Small intestine (tissue), 16 donors: ENCODE measurements at places on chromosomes 3 and 15. TPM values are rescaled to one million over a fixed set of nuclear protein-coding genes. Genes with fewer than 3 reads are reported as not detected.

SERP1 gene
- polyA plus RNA-seq: 92.6 TPM

DNA sequence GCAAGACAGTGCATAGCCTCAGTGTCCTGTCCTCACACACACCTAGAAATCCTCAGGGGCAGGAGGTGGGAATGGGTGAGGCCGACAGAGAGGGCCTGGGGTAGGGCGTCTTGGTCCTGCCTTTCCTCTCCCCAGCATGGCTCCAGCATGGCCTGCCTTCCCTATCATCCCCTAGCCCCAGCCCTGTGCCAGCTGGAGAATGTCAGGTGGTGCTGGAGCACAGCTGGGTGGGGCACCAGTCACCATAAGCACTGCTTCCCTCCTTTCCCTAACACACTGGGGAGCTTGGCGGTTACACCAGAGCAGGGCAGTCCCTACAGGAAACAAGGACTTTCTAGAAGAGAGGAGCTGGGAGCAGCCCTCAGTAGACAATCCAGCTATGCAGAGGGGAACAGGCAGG lies 236.8 kb downstream of the KLF13 start:
- no peaks in the 10 kb centered on the region for H3K27me3 ChIP-seq
- H3K4me1 ChIP-seq: no peaks in the 10 kb centered on the region
- DNase-seq: peak; percentile 20

GRCh38 chr3:54270816-54271526 lies 148.6 kb downstream of the CACNA2D3 start:
- no peaks in the 10 kb centered on the region for H3K27me3 ChIP-seq
- no peak for DNase-seq
- H3K4me3 ChIP-seq: no peak overlapping the region
- H3K4me1 ChIP-seq: no peaks in the 10 kb centered on the region

MORC1 gene
- not detected for polyA plus RNA-seq

DNA sequence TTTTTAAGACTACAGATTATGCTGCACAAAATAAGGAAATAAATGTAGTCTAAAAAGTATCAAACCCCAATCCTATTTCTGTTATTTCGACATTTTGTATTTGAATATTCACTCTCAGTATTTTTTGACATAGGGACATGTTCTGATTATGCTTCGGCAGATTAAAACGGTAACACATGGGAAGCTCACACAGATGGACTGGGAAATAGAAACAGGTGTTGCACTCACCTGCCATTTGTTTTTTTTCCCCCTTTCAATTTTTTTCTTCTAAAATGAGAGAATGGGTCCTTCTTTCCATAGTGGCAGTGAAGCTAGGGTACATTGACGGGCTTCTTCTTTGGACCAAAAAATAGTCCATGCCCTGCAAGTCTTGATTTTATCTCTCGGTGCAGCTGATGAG lies 163.1 kb downstream of the MYRIP start:
- no peak overlapping the region for H3K4me3 ChIP-seq
- H3K27ac ChIP-seq: no peak overlapping the region
- no peaks in the 10 kb centered on the region for H3K27me3 ChIP-seq
- H3K4me1 ChIP-seq: no peaks in the 10 kb centered on the region

GPR27 gene
- not detected for polyA plus RNA-seq

GRCh38 chr3:103894162-103894822 lies 1459.5 kb downstream of the ZPLD1 start:
- DNase-seq: no peak
- no peaks in the 10 kb centered on the region for H3K27me3 ChIP-seq
- H3K36me3 ChIP-seq: no peaks in the 10 kb centered on the region
- no peaks in the 10 kb centered on the region for H3K4me1 ChIP-seq

DNA sequence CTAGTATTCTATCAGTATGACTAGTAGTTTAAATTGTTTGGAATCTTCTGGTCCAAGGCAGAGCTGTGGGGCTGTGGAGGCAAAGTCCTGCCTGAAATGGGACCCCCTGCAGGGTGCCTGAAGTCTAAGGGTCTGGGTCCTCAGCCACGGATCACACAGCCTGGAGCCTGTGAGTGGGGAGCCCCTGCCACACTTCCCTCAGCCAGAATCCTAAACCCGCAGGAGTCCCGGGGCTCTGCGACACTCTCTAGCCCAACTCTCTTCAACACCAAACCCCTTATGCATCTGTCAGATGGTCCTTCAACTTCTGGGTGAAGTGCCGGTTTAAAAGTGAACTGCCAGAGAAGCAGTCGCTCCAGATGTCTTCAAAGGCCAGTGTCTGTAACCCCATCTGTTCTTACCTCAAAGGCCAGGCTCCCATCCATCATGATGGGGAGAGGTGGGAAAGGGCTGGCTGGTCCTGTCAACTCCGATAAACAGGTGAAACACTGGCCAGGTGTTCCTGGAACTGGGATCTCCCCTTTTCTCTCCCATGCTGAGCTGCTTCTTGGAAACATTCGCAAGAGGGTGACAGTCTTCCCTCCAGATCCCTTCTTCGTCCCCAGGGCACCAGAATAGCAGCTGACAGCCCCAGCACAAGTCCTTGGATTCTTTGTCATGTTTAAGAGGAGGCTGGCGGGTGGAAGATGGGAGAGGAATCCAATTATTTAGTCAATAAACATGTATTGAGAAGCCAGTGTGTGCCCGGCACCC lies 45.6 kb downstream of the CPN2 start:
- no peaks in the 10 kb centered on the region for H3K4me1 ChIP-seq
- no peaks in the 10 kb centered on the region for H3K27me3 ChIP-seq
- no peak for DNase-seq
- no peak overlapping the region for H3K27ac ChIP-seq

GRCh38 chr3:30162579-30162978 lies 443.8 kb upstream of the TGFBR2 start:
- no peak overlapping the region for H3K4me3 ChIP-seq
- H3K36me3 ChIP-seq: no peaks in the 10 kb centered on the region
- H3K4me1 ChIP-seq: no peaks in the 10 kb centered on the region

- H3K27ac ChIP-seq: no peak overlapping the region
- H3K36me3 ChIP-seq: no peaks in the 10 kb centered on the region
- no peak for DNase-seq
- no peaks in the 10 kb centered on the region for H3K4me1 ChIP-seq
- no peak overlapping the region for H3K4me3 ChIP-seq
Measured at GRCh38 chr3:3685721-3686120, 113.5 kb upstream of the LRRN1 start.

FMN1 gene
- polyA plus RNA-seq: 0.83 TPM

- DNase-seq: no peak
- H3K27ac ChIP-seq: no peak overlapping the region
- H3K4me3 ChIP-seq: no peak overlapping the region
- no peaks in the 10 kb centered on the region for H3K36me3 ChIP-seq
- no peaks in the 10 kb centered on the region for H3K27me3 ChIP-seq
Measured at GRCh38 chr3:195226900-195227447, 44.0 kb downstream of the XXYLT1 start.

GRCh38 chr3:34283751-34284150 lies 485.3 kb downstream of the PDCD6IP start:
- H3K4me1 ChIP-seq: no peaks in the 10 kb centered on the region
- H3K27me3 ChIP-seq: no peaks in the 10 kb centered on the region
- no peaks in the 10 kb centered on the region for H3K36me3 ChIP-seq

NEK11 gene
- polyA plus RNA-seq: 1.3 TPM

DNA sequence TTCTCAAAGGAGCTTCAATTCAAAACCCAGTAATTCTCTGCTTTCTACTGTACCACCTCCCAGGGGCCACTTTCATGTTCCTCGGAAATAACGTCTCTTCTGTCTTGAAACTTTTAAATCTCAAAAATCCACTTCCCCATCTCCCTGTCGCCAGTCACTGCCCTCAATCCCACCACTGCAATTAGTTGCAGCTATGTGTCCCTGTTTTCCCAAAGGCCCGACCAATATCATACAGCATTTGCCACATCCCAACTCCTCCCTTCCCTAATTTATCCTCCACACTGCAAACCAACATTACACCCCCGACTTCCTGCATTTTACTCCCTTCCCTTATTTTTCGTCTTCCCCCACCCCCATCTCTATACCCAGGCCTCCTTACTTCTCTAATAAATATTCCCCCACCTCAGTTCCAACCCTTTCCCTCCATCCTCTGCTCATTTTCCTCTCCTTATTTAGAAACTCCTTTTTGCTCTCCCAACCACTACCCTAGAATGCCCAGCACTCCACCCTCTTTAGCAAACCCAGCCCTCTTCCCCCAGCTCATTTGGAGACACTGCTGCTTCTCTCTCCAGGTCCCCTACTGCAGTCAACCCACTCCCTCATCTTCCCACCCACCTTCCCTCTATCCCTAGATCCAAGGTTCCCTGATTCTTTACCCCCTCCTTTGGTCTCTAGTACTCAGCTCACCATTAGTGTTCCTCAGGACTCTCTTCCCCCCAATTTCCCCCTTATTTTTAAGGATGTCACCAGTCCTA lies 1.1 kb downstream of the NPTN start:
- H3K4me3 ChIP-seq: peak overlapping the region; percentile 70
- no peaks in the 10 kb centered on the region for H3K27me3 ChIP-seq
- peak; percentile 20 for DNase-seq
- H3K36me3 ChIP-seq: no peaks in the 10 kb centered on the region
- peaks cover 11% of the 10 kb centered on the region for H3K4me1 ChIP-seq

DZIP3 gene
- 1.1 TPM for polyA plus RNA-seq

- H3K36me3 ChIP-seq: no peaks in the 10 kb centered on the region
- H3K27me3 ChIP-seq: peaks cover 1% of the 10 kb centered on the region
- no peak for DNase-seq
- no peaks in the 10 kb centered on the region for H3K4me1 ChIP-seq
Measured at GRCh38 chr3:132381348-132381944, 35.9 kb upstream of the DNAJC13 start.

DNA sequence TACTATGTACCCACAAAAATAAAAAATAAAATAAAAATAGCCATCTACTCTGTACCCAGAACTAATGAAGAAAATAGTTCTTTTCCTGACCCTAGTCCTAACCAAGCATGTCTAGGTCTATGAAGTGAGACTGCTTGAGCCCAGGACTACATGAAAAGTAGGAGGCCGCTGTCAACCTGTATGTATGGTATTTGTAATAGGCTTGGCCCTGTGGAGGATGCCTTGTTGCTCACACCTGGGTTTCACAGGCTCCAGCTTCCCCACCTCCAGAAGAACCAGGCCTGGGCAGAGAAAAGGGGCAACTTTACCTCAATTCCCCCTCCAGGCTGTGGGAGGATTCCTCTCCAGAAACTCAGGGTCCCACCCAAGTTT lies 6.8 kb upstream of the PKM start:
- peaks cover 17% of the 10 kb centered on the region for H3K36me3 ChIP-seq
- peak overlapping the region; percentile 55 for H3K27ac ChIP-seq
- no peaks in the 10 kb centered on the region for H3K27me3 ChIP-seq
- no peak overlapping the region for H3K4me3 ChIP-seq
- H3K4me1 ChIP-seq: peaks cover 12% of the 10 kb centered on the region
- no peak for DNase-seq

PLA2G4E gene
- not detected for polyA plus RNA-seq

- H3K27me3 ChIP-seq: no peaks in the 10 kb centered on the region
- DNase-seq: peak; percentile 57
- peaks cover 14% of the 10 kb centered on the region for H3K4me1 ChIP-seq
- H3K4me3 ChIP-seq: no peak overlapping the region
- no peaks in the 10 kb centered on the region for H3K36me3 ChIP-seq
- H3K27ac ChIP-seq: no peak overlapping the region
Measured at GRCh38 chr3:30476368-30477084, 129.9 kb upstream of the TGFBR2 start.

GRCh38 chr3:168157903-168158302 lies 62.2 kb upstream of the GOLIM4 start:
- H3K27me3 ChIP-seq: no peaks in the 10 kb centered on the region
- H3K4me3 ChIP-seq: no peak overlapping the region
- H3K36me3 ChIP-seq: no peaks in the 10 kb centered on the region
- no peaks in the 10 kb centered on the region for H3K4me1 ChIP-seq
- no peak for DNase-seq

DNA sequence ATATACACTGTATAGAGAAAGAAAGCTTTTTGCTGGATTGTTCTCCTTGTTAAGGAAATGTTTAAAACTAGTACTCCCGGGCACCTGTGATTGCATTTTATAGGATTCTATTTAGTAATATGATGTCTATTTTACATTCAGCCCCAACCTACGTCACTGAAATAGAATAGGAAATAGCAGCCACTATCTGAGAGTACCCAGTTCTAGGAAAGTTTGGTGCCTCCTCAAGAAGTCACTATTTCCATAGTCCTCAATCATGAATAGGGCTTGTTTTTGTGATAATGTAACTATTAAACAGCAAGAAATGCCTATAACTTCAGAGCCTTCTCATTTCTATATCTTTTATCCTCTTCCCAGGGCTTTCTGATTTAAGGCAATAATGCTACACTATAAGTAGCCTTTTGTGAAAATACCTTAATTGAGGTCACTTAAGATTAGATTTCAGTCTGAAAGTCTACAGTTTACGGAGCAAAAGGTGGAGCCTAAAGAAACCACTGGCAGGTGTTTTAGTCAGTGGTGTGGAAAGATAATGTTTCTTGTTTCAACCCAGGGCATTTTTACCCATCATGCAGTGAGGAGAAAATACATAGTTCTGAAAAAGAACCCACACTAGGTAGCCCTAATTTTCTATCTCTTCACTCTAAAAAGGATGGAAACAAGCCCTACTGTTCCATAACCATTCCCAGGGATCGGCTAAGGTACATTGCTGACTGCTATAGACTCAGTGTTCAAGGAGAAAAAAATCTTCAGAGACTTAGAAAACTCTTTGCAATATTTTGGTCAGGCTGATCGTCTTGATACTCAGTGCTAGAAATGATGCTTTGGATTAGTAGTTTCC lies 38.7 kb downstream of the TIGIT start:
- no peaks in the 10 kb centered on the region for H3K4me1 ChIP-seq
- no peaks in the 10 kb centered on the region for H3K36me3 ChIP-seq
- H3K27me3 ChIP-seq: no peaks in the 10 kb centered on the region
- DNase-seq: no peak
- no peak overlapping the region for H3K27ac ChIP-seq

DNA sequence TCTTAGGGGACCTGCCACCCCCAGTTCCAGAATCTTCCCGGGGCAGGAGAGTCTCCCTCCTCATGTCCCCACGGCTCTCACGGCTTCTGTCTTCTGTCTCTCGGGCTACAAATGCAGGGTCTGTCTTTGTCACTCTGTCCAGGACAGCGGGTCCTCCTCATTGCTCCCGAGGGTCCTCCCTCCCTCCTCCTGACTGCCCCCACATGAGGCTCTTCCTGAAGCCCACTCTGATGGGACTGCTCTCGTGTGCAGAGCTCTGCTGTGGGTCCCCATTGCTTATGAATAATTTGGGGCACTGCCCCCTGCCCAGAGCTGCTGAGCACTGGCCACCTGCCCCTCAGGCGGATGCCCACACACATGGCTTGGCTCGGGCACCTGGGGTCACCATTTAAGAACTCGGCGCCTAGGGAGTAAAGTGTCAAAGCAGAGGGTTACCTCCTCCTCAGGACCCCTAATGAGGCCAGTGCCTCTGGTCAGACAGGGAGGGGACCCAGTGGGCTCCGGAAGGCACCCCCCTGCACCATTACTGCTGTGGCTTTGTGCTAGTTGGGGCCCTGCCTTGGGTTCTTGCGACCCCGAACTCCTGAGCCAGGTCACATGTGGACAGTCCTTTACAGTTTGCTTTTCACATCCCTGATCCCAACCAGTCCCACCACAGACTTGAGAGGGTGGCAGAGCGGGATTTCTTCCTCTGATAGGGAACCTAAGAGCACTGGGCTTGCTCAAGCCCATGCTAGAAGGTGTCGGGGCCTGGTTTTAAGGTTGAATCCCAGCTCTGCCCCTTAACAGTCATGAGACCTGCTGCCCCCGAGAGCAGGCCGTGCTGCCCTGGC lies 22.1 kb downstream of the HDAC11 start:
- H3K4me1 ChIP-seq: no peaks in the 10 kb centered on the region
- H3K27ac ChIP-seq: no peak overlapping the region
- no peaks in the 10 kb centered on the region for H3K27me3 ChIP-seq
- no peak overlapping the region for H3K4me3 ChIP-seq
- H3K36me3 ChIP-seq: no peaks in the 10 kb centered on the region
- no peak for DNase-seq

GRCh38 chr15:59453474-59454215 lies 15.7 kb downstream of the FAM81A start:
- H3K27me3 ChIP-seq: no peaks in the 10 kb centered on the region
- no peaks in the 10 kb centered on the region for H3K4me1 ChIP-seq
- no peaks in the 10 kb centered on the region for H3K36me3 ChIP-seq
